HT-29 (cell line): ENCODE measurements at places on chromosomes 2 and 18.

- no peak for DNase-seq
Observed at GRCh38 chr18:32696376-32696775, 76.4 kb downstream of the KLHL14 start.

DNA sequence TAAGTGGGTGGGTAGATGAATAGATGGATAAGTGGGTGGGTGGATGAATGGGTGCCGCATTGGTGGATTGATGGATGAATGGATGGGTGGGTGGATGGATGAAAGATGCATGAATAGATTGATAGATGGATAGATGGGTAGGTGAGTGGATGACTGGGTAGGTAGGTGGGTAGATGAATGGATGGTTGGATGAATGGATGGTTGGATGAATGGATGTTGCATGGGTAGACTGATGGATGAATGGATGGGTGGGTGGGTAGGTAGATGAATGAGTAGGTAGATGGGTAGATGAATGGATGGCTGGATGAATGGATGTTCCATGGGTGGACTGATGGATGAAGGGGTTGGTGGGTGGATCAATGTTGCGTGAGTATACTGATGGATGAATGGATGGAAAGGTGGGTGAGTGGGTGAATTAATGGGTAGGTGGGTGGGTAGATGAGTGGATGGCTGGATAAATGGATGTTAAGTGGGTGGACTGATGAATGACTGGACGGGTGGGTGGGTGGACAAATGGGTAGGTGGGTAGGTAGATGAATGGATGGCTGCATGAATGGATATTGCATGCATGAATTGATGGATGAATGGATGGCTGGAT lies 30.5 kb downstream of the ANKMY1 start:
- no peak for DNase-seq

DNA sequence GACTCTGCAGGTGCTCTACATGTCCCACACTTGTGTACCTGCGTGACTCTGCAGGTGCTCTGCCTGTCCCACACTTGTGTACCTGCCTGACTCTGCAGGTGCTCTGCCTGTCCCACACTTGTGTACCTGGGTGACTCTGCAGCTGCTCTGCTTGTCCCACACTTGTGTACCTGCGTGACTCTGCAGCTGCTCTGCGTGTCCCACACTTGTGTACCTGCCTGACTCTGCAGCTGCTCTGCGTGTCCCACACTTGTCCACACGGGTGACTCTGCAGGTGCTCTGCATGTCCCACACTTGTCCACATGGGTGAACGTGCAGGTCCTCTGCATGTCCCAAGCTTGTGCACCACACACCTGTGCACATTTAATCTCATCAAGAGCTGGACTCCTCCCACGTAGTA lies 576.7 kb upstream of the SALL3 start:
- DNase-seq: no peak

DNA sequence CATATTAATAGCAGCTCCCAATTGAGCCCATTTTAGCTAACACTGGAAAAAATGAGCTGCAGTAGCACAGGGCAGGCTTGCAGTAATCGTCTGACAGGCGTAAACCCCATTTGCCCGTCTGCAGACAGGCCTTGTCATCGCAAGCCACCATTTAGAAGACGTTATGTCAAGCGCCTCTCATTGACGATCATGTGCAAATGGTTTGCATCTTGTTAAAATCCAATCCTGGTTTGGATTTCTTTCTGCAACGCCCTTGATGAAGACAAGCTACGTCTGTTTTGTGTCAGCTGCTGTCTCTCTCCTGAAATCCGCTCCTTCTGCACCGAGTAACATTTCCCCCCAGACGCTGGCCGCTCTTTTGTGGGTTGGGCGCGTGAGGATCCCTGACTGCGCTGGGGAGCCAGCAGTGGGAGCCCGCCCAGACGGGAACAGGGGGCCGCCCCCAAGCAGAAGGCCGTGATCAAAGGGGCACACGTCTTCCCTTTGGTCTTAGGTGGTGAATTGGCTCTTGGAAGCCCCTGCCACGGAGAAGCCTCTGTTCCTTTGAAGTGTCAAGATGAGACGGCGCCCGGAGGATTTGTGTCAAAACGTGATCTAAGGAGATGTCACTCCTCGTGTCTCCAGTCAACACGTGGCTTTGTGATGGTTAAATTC lies 84.2 kb upstream of the GPC1 start:
- no peak for DNase-seq

- DNase-seq: no peak
Observed at GRCh38 chr2:220064111-220065030, 436.9 kb downstream of the SLC4A3 start.

- DNase-seq: no peak
Observed at GRCh38 chr2:88770016-88770415, 78.5 kb downstream of the RPIA start.

GRCh38 chr2:223578846-223579245 lies 23.3 kb downstream of the SCG2 start:
- DNase-seq: no peak

- DNase-seq: peak; percentile 41
Observed at GRCh38 chr2:7083580-7084509, 166.6 kb downstream of the RNF144A start.

GRCh38 chr2:9655441-9656269 lies 24.9 kb upstream of the YWHAQ start:
- no peak for DNase-seq

DNA sequence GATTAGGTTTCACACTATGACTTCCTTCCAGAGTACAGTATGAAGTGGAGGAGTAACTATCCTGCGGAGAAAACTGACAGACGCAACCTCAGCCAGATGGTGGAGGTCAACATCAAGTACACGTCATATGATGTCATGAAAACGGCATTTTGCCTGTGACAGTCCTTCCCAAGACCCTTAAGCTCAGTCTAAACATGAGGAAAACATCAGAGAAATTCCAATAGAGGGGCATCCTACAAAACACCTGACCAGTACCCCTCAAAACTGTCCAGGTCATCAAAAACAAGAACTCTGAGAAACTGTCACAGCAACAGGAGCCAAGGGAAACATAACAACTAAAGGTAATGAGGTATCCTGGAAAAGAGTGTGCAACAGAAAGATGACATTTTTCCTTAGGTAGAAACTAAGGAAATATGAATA lies 1.7 kb downstream of the RNU4ATAC start:
- no peak for DNase-seq

DNA sequence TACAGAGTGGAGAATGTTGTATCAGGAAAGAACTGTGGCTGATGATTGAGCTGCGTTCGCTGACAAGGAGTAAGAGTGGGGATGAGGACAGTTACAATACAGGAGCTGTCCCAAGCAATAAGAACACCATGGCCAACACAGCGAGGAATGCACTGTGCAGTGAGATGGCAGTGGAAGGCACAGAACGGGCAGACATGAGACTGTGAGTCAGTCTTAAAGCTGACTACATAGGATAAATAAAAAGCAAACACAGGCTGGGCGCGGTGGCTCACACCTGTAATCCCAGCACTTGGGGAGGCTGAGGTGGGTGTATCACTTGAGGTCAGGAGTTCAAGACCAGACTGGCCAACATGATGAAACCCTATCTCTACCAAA lies 89.8 kb downstream of the CABYR start:
- no peak for DNase-seq

GRCh38 chr2:85999061-85999831 lies 106.4 kb downstream of the POLR1A start:
- DNase-seq: no peak

DNA sequence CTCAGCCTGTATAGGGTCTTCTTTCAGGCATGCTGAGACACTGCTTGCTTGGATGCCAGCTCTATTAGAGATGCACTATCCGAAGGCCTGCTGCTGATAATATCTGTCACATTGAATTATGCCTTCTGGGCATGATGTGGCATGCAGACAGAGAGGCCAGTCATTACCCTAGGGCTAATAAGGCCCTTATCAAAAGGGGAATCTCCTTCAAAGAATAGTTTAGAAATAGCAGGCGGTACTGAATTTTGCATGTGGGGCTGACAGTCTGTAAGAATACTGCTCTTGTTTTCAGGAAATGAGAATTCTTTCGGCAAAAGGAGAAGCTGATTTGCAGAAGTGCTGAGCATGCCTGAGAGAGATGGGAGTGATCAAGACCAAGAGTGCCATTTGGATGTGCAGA lies 13.1 kb upstream of the LHCGR start:
- DNase-seq: no peak

GRCh38 chr2:201260302-201260800 lies at the start of gene CASP8:
Gene CASP8, plus strand, starts transcription at chr2:201260536. Its CDS starts 5,951 bp downstream, at chr2:201266487.
- DNase-seq: peak; percentile 72

- no peak for DNase-seq
Observed at GRCh38 chr2:37654932-37655841, 16.3 kb downstream of the CDC42EP3 start.

DNA sequence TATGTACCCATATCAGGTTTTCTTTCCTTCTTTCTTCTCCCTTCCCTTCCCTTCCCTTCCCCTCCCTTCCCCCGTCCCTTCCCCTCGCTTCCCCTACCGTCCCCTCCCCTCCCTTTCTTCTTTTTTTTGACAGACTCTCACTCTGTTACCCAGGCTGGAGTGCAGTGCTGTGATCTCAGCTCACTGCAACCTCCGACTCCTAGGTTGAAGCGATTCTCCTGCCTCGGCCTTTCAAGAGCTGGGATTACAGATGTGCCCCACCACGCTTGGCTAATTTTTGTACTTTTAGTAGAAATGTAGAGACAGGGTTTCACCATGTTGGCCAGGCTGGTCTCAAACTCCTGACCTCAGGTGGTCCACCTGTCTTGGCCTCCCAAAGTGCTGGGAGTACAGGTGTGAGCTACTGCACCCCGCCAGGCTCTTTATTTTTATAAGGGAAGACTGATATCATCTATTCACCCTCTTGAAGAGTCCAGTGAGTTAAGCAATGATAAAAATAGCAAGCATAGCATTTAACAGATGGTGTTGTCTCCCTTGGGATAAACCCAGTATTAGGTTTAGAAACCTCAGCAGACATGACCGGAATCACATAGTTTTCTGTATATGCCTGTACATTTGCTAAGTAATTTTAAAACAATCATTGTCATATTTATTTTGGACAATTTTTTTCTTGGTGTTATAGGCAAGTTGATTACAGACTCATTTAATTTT lies 888.4 kb downstream of the TRIB2 start:
- DNase-seq: no peak

DNA sequence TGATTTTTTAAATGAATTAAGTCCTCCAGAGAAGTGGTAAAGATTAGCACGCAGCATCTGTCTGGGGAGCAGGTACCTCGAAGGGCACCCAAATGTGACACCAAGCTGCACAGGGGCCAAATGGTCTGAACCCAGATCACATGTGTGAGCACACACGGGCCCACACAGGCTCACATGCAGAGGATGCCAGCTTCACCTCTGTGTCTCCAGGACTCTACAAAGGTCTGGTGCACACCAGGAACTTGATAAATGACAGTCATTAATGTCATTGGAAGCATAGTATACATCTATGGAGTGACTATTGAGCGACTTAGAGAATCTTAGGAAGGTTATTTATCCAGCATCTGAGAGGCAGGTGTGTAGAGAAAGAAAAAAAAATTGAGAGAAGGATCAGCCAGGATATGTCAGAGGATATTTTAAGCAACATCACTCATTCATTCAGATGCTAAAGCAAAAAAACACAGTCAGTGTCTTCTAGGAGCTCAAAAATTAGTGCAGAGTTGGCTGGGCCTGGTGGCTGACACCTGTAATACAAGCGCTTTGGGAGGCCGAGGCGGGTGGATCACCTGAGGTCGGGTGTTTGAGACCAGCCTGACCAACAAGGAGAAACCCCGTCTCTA lies 23.2 kb downstream of the GYPC start:
- DNase-seq: no peak

GRCh38 chr18:9701609-9702349 lies 6.3 kb upstream of the RAB31 start:
- no peak for DNase-seq

DNA sequence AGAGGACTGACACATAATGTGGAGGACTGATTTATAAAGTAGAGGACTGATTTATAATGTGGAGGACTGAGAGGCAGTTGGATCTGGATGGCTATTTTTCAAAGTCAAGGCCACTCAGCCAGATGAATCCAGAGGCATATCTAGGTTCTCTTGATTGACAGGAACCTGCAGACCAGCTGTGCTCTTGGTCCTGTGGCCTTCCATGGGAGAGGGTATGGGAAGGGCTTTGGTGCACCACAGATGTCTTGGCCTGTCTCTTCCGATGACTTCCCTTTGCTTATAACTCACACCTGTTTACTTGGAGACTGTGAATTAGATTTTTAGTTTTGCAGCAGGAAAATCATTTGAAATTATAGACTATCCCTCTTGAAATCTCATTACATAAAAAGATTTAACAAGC lies 32.3 kb downstream of the AGAP1 start:
- DNase-seq: no peak

GRCh38 chr2:162833345-162833744 lies 5.2 kb downstream of the KCNH7 start:
- DNase-seq: no peak

GRCh38 chr18:26307161-26307773 lies 81.0 kb downstream of the TAF4B start:
- DNase-seq: peak; percentile 64

- no peak for DNase-seq
Observed at GRCh38 chr18:12929477-12930083, 18.2 kb upstream of the SEH1L start.

DNA sequence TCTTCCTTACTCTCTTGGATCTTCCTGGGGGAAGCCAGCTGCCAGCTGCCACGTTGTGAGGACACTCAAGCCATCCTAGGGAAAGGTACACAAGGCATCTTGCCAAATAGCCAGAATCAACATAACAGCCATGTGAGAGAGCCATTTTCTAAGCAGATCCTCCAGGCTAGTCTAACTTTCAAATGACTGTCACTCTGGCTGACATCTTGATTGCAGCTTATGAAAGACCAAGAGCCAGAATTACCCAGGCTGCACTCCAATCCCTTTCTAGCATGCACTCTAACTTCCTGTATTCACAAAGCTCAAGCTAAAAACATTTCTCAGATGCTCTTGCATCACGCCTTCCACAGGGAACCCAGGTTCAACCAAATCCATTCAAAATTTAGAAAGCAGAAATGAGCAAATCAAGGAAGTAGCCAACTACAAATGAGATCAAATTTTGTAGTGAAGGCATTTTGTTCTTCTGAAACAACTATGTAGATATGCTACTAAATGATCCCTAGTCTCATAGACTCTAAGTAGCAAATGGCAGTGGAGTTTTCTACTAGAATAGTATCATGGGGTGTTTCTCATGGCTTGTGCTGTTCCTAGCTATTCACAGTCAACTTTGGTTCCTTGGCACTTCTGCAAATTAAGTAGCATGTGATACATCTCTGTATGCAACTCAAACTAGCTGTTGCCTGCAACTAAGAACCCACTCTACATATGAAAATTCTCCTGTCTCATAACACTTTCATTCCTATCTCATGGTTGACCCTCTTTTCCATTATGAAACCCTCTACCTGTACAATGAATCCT lies 281.9 kb downstream of the ZEB2 start:
- no peak for DNase-seq
